CD4-positive, alpha-beta T cell treated with Interleukin-12 subunit alpha and Interleukin-12 subunit beta, for 1 hour (primary cell): ENCODE measurements at places on chromosomes 1 and 21.

DNA sequence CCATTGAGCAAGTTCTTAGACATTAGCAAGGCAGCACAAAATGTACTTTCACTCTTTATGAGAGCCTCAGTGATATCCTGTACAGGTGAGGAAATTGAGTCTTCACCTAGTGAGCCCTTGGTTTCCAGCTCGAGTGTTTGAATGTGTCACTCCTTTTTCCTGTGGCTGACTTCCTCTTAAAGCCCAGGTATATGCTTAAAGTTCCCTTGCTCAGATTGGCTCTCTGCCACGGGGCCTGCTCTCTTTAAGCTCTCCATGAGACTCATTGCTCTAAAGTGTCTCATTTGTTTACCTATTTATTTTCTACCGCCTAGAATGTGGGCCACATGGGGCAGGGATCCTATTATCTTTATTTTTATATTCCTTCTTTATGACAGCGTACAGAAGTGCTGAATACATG lies 324.9 kb downstream of the SIPA1L2 start:
- no peak for DNase-seq

DNA sequence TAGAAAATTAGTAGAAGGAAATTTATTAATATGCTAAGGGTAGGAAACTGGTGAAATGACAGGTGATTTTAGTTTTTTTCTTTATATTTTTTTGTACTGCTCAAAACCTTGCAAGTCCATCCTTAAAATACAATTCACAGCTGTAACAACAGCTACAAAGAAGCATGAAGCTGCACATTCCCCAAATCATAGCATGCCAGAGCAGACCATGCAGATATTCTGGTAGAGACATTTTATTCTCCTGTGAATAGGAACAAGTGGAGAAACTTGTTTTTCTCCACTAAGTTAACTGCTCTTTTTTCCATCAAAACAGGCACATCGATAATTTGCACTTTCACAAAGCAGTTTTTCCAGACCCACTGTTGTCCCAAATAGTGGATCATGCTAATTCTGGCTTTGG lies 1125.7 kb downstream of the BRINP3 start:
- no peak for DNase-seq

DNA sequence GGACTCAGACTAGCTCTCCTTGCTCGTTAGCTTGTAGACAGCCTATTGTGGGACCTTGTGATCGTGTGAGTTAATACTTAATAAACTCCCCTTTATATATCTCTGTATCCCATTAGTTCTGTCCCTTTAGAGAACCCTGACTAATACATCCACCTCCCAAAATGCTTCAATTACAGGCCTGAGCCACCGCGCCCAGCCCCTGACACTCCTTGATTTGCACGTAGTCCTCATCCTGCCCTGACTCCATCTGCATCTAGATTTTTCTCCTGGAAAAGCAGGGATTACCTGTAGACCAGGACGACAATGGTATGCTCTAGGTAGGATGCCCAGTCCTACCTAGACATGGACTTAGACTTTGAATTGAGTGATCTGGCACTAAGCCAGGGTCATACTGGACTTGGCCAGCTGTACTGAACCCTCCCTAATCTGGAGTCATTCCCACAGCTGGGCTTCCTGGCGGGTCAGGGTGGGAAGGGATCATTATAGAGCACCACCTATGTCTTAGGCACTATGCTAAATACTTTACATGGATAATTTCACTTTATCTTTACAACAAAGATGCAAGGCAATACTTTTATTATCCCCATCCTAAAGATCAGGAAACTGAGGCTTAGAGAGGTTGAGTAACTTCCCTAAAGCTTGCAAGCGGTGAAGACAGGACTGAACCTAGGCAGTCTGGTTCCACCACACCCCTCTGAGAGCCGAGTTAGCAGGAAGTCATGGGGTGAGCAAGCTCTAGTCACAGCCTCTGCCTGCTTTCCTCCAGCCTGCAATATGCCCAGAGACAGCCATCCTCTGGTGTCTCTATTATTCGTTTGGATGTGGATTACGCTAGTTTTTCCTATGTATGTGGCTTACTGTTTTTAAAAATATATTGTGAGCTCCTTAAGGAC lies 89.4 kb downstream of the DTL start:
- no peak for DNase-seq

GRCh38 chr1:44033041-44033575 lies 1.8 kb upstream of the SLC6A9 start:
- DNase-seq = no peak

DNA sequence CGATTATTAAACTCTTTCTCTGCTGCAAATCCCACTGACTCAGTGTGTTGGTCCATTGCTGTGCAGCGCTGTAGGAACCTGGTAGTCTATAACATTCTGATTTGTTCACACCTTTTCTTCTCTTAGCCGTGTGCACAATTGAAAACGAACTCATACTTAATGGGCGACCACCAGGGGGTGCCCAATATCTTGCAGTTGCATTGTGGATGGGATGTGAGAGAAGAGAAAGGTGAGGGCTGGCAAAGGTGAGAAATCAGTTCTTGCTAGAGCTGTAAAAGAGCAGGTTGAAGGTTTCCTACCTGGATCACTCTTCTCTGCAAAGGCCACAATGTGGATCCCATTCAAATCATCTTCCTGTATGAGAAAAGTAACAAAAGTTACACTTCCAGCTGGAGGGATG lies 51.0 kb downstream of the CASQ2 start:
- peak; percentile 14 for DNase-seq

GRCh38 chr1:172398970-172399755 lies 21.3 kb upstream of the C1orf105 start:
- DNase-seq = peak; percentile 46

DNA sequence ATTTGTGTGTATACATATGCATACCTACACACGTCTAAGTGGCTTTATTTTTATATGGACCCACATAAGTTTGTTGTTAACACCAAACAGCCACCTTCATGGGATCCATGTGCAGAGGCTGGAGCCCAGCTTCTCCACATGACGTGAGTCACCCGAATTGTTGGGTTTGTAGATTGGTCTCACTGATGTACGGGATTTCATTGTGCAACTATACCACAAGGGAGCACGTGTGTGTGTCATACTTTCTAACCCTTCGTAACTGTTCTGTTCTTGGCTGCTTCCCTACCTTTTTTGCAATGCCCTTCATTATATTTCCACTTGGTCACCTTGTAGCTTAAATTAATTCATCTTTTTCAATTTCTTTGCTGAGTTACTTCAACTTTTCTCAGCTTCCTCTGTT lies 21.0 kb downstream of the SPRTN start:
- DNase-seq = no peak

DNA sequence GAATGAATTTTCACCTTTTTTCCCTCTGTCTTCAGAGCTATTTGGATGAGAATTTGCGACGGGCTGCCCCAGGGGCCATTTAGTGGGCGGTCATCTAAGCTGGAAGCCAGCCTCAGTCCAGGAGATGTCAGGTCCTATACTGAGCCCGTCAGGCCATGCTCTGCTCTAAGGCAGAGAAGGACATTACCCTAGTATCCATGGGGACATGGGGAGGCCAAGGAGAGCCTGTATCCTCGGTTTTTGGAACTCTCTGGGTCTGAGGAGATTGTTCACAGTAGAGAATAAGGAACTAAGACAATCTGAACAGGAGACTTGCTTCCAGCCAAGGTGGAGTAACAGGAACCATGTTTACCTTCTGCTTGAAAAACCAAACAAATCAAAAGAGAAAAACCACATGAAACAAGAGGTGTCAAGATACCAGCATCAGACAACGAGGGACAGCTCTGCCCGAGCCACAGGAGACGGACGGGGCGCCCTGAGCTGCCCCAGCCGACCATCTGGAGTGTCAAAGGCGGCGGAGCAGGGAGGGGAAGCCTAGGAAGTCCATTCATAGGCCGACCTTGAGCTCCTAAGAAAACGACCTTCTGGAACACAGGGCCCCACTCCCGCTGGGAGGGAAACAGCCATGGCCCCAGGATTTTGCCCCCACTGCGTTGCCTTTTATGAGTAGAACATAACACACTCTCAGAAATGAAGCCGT lies 20.0 kb upstream of the ADARB1 start:
- DNase-seq = no peak

GRCh38 chr1:14061722-14062121 lies 361.7 kb downstream of the PRDM2 start:
- no peak for DNase-seq

- no peak for DNase-seq
Observed at GRCh38 chr1:194829492-194829891, 1643.1 kb upstream of the B3GALT2 start.

GRCh38 chr1:221331273-221332183 lies 410.4 kb downstream of the DUSP10 start:
- no peak for DNase-seq

- peak; percentile 37 for DNase-seq
Observed at GRCh38 chr1:167617153-167618147, 12.6 kb upstream of the RCSD1 start.

GRCh38 chr1:235027862-235028250 lies 100.8 kb downstream of the TOMM20 start:
- DNase-seq = no peak

DNA sequence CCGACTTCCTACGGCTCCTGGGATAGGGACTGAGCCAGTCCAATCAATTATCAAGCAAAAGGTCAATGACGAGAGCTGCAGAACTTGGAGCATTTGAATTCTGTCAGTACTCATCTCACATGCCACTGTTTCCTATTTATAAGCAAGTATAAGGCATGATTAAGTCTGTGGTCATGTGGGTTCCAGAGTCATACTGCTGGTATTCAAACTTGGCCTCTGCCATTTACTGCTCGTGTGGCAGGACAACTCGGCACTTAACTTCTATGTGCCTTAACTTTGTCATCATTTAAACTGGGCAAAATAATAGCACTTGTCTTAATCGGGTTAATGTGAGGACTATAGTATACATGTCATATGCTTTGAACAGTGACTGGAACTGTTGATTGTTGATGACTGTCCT lies 44.9 kb upstream of the TNFSF18 start:
- no peak for DNase-seq

- DNase-seq = no peak
Observed at GRCh38 chr1:204390751-204391466, 20.7 kb downstream of the PPP1R15B start.

DNA sequence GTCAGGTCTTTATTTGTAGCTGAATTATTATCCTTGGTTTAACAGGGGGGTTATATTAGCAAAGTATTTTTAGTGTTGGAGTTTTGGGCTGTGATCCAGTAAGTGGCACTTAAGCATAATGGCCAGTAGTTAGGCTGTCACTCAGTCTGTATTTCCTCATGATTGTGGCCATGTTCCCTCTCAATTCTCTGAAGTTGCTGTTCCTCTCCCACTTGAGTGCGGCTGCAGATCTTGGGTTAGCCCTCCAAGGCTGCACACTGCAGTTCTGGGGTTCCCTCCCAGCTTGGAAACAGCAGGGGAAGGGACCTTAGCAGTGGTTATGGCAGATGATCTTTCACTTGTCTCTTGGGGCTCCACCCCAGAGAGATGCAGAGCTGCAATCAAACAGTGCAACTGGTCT lies 23.2 kb upstream of the DENND1B start:
- DNase-seq = no peak

DNA sequence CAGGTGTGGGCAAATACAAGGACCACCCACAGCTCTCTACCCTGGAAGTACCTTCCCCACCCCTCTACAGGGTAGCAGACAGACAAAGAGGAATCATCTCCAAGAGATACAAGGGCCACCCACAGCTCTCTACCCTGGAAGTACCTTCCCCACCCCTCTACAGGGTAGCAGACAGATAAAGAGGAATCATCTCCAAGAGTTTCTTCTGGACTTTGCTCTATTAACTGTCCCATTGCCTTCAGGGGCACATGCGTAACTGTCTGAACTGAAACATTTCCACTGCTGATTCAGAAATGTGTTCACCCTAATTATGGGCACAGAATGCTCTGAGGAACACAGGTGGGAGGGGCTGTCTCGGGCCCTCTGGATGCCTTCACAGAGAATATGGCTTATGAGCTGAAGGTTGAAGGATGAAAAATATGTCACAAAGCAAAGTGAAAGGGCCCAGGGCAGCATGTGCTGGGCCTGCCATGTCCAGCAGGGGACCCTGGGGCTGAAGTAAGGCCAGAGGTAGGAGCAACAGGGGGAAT lies 43.9 kb downstream of the ZNF281 start:
- no peak for DNase-seq

GRCh38 chr1:36419569-36419968 lies 21.9 kb upstream of the LSM10 start:
- no peak for DNase-seq

- no peak for DNase-seq
Observed at GRCh38 chr1:116577759-116578314, 7.0 kb upstream of the CD58 start.

- no peak for DNase-seq
Observed at GRCh38 chr1:3308053-3308452, 146.4 kb upstream of the ARHGEF16 start.

GRCh38 chr1:159122005-159122621 lies 45.5 kb upstream of the AIM2 start:
- no peak for DNase-seq

DNA sequence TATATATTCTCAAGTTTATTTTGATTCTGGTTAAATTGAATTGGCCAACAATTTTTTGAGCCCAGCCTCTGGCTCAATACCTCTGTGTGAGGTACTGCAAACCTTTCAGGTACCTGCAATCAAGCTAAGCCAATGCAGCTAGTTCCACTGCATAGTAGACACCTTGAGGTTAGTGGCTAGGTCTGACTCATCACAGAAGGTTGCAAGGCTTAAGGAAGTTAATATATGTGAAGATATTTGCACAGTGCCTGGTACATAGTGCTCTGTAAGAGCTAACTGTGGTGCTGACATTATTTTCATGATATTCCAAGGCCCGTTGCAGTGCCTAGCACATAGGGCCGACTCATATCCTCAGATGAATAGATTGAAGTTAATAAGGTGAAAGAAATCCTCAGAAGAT lies 330.5 kb upstream of the KAZN start:
- no peak for DNase-seq

DNA sequence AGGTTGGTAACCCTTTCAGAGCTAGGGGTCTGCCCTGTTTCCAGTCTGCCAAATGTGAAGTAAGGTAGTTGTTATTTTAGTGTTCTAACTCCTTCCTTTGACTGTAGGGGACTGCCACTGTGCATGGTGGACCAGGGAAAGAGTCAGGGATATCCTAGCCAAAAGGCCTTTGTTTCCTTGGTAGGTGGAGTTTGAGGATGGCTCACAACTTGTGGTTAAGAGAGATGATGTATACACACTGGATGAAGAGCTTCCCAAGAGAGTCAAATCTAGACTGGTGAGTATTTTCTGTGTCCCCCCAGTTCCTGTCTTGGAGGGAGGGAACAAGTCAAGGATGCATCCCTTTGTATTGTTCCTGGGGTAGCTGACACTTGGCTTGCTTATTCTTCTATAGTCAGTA lies 3.5 kb upstream of the ST3GAL3 start:
- DNase-seq = no peak

DNA sequence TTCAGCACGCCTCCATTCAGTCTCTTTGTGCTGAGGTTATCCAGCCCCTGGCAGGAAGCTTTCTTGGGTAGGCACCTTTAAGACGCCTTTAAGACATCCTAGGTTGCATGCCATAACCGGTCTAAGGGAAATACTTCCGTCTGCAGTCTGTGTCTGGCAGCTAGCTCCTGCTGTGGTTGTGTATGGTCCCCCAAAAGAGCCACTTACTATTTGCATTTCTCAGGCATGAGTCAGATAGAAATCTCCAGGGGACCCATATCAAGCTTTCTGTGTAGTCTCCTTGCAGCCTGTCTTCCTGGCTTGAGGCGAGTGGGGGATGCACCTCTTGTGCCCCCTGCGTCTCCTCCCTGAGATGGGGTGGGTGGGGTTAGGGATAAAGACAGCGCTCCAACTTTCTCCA lies 10.0 kb upstream of the RYR2 start:
- no peak for DNase-seq

GRCh38 chr1:185849014-185849413 lies 114.8 kb downstream of the HMCN1 start:
- DNase-seq = no peak
